H9 (cell line): ENCODE measurements at places on chromosomes 5 and 9.

GRCh38 chr5:74401946-74402320 lies 238.6 kb downstream of the ENC1 start:
- DNase-seq: no peak

- no peak for DNase-seq
These were observed 780.5 kb upstream of the CDH9 start for GRCh38 chr5:27818888-27819287.

GRCh38 chr5:171798418-171798817 lies 12.8 kb downstream of the SMIM23 start:
- DNase-seq: no peak

DNA sequence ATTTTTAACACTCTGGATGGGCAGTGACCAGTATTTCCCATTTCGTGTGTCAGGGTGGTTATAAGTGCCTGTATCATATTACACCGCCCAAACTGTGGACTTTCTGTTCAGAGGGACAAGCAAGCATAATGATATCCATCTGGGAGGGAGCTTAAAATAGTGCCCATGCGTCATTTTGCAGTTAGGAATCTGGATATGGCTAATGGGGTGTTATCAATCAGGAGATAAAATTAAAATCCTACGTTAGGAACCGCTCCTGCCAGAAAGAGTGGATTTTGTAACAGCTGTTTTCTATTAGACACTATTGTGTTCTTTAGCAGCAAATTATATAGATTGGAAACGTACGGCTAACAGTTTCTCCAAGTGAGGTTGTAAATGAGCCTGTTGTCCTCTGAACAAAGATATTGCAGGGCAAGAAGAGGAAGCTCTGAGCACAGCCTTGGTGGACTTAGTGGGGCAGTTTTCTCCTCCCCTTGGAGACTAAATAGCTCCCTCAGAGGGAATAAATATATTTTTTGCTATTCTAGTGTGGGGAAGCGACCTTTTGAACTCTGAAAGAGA lies 160.4 kb downstream of the SPATA31D1 start:
- DNase-seq: no peak

- peak; percentile 81 for DNase-seq
These were observed 37.7 kb downstream of the NR2F1 start for GRCh38 chr5:93620487-93621326.

DNA sequence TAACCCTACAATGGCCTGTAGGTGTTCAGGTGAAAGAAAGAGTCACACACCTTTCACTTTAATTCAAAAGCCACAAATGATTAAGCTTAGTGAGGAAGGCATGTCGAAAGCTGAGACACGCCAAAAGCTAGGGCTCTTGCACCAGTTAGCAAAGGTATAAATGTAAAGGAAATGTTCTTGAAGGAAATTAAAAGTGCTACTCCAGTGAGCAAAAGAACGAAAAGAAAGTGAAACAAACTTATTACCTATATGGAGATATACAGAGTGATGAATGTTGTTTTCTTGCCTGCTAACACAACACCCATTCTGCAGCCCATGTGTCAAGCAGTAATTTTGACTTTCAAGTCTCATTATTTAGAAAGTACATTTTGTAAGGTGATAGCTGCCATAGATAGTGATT lies 254.2 kb upstream of the SLC24A2 start:
- no peak for DNase-seq

GRCh38 chr5:43369651-43370050 lies 42.5 kb downstream of the CCL28 start:
- no peak for DNase-seq

DNA sequence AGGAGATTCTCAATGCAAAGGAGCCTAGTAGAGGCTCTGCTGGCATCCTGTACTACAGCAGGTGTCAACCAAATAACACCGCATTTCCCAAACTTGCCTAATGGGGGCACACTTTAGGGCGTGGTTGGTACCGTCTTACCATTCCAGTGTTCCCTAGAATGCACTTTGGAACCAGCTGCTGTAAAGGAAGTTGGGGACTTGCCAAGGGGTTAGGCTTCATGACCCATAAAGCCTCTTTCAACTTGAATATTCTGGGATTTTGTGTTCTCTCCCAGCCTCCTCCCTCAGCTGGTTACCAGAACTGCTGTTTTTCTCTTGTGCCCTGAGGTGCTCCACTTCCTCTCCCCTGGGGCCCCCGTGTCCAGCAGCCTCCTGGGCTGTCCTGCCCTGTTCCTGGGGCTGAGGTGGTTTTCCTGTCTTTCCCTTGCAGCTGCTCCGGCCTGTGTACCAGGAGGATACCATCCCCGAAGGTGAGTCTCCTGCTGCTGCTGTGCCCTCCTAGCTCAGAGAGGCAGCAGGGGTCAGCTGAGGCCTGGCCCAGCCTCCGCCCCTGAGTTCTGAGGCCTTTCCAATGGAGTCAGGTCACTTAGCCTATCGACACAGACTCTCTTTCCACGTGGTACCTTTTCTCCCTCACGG lies 44.7 kb downstream of the RGS3 start:
- peak; percentile 51 for DNase-seq

DNA sequence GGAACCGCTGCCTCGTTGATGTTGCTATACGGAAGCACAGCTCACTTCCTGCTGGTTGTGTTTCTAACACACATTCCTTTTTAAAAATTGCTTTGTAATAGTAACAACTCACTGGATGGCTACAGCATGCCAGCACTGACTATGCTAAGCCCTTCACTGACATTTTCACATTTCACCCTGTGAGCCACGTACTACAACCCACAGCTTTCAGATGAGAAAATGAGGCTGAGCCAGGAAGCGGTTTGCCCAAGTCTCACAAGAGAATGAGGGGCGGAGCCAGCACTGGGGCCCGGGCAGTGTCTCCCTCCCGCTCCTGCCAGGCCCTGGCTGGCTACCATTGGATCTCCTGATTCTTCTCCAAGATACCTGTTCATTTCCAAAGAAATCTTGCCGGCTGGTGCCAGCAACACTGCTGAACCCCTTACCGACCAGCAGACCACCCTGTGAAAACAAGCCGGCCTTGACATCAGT lies 38.3 kb downstream of the FAM78A start:
- peak; percentile 72 for DNase-seq

DNA sequence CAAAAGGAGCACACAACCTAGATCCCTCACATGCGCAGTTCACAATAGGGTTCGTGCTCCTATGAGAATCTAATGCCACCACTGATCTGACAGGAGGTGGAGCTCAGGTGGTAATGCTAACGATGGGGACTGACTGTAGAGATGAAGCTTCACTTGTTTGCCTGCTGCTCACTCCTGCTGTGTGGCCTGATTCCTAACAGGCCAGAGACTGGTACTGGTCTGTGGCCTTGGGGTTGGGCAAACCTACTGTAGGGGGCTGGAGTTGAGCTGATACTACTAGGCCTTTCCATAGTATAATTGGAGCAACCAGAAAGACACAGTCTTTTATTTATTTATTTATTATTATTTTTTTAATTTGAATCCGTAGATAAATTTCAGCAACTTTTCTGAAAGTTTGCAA lies 5.3 kb downstream of the LNPEP start:
- no peak for DNase-seq

- DNase-seq: no peak
These were observed 7.1 kb upstream of the DOCK2 start for GRCh38 chr5:169629847-169630548.
